Foreskin keratinocyte (primary cell): ENCODE measurements at places on chromosomes 2 and 18. TPM values are rescaled to one million over a fixed set of nuclear protein-coding genes. Genes with fewer than 3 reads are reported as not detected.

SPIRE1 gene
- 19.7 and 20.9 TPM in 2 replicates for total RNA-seq

ANKRD23 gene
- 0.92 and 1.2 TPM in 2 replicates for total RNA-seq

PROM2 gene
- total RNA-seq, result 38.4 and 40.7 TPM in 2 replicates

AQP4 gene
- not detected in 2 replicates for total RNA-seq

DNA sequence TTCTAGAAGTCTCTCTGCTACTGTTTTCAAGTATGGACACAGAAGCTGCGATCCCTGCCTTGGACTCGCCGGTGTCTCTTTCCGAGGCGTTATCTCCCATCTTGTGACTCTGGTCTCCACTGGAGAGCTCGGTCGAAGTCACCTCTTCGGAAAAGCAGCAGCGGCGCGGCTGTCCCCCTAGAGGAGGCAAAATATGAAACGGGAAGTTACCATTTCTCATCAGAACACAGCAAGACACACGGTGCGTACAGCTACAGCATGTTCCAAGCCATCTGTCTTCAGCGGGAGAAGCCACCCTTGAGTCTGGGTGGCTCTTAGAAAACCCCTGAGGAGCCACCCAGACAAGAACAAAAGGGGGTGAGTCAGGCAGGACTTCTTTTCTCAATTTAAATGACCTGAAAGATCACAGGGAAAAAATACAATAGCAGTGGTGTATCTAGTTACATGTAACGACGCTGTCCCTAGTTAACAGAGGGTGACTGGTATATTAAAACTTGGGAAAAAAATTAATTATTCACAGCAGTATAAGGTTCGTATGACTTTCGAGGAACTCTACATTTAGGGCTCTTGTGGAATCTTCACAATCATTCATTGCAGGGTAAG lies 114.8 kb downstream of the ZNF516 start:
- no peak for DNase-seq

GRCh38 chr2:177882501-177882900 lies 190.1 kb downstream of the PDE11A start:
- no peak for DNase-seq
